ENCODE measurements at places on chromosomes 2 and 18.

DNA sequence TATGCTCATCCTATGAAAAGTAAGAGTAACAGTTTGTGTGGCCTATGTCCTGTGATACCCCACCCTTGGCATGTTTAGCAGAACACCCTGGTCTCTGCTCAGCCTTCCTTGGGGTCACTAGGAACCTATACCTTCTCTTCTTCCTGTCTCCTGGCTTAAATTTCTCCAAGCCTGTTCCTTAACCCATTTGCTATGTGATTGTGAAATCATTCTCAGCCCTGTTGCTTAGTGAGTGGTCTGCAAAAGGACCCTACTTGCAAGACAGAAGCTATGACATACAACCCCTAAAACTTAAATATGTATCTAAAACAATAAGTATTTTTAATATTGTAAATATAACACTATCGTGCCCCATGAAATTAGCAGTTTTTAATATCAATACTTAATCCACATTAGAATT, 524.7 kb downstream of the PARD3B start:
- H3K27me3 ChIP-seq, result no peaks in the 10 kb centered on the region
- H3K27ac ChIP-seq, result no peak overlapping the region
- no peak overlapping the region for H3K4me3 ChIP-seq
- no peaks in the 10 kb centered on the region for H3K4me1 ChIP-seq

- peak; percentile 61 for DNase-seq
- peak overlapping the region; percentile 52 for H3K27ac ChIP-seq
- peak overlapping the region; percentile 53 for H3K4me3 ChIP-seq
- no peaks in the 10 kb centered on the region for H3K36me3 ChIP-seq
- H3K4me1 ChIP-seq, result peaks cover 8% of the 10 kb centered on the region
Observed at GRCh38 chr18:45775241-45775676, 50.2 kb upstream of the SIGLEC15 start.

DNA sequence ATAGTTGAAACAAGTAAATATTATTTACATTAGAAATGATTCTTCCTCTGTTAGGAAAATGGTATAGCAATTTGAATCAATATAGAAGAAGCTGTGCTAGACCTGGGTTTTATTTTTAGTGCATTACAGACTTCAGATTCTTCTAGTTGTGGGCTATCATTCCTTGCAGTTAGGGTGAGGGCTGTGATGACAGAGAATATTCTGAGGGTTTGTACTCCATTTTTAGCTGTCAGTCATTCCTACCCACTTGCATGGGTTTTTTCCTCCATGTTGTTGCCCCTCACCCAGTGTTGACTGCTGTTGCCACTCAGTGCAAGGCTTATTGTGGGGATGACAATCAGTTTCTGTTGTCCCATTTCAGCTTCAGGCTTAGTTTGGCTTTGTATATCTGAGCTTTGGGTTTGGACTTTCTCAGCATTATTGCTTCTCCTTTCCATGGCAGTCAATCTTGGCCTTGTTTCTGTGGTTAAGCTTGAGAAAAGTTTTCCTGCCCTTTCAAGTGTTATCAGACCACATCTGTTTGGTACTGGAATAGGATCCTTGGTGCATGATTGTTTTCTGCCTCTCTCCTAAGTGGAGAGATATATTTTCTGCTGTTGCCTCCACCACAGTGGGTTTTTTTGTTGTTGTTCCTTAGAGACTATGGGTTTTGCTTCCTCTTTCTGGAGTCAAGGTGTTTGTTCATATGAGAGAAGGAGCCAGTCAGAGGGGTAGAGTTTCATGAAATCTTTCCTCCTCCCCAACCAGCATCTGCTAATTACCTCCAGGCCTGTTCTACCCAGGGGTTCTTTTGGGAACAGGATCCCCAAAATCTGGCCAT, 312.7 kb upstream of the CWC22 start:
- DNase-seq, result no peak
- no peaks in the 10 kb centered on the region for H3K4me1 ChIP-seq
- H3K27ac ChIP-seq, result no peak overlapping the region
- no peak overlapping the region for H3K4me3 ChIP-seq

GRCh38 chr2:62939735-62940491, 110.7 kb upstream of the OTX1 start:
- no peaks in the 10 kb centered on the region for H3K27me3 ChIP-seq
- no peaks in the 10 kb centered on the region for H3K36me3 ChIP-seq
- no peak overlapping the region for H3K27ac ChIP-seq
- no peaks in the 10 kb centered on the region for H3K4me1 ChIP-seq
- DNase-seq, result no peak

DNA sequence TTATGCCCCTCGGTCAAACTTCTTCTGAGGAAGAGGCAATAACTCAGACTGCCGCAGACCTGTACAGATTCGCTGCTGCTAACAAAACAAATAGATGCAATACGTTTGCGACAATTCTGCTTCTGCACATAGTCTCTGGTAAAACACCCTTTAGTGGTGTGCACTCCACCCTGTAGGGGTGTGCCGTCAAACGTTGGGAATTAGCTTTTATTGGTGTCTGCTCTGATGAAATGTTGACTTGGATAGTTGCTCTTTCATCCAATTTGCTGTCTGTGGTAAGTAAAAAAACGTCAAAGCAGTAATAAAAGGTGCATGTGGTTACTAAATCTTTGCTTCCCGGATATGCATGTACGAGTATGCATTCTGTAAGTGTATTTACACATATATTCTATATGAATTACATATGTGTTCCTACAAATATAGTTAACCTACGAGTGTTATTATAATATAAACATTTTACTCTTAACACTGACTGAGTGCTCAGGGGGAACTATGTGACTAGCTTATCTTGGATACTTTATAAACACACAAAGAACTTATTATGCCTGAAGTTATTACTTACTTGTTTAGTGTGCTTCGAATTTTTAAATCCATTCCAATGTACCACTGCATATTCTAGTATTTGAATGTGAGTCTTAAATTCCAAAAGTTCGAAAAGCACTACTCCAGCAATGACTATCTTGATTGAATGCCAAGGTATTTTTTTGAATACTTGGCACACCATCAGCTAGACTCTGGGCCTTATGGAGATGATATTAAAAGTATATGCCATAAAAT, 610.2 kb downstream of the ZEB2 start:
- no peaks in the 10 kb centered on the region for H3K36me3 ChIP-seq
- no peak overlapping the region for H3K4me3 ChIP-seq
- H3K27ac ChIP-seq, result peak overlapping the region; percentile 29
- DNase-seq, result peak; percentile 22

- DNase-seq, result no peak
- no peak overlapping the region for H3K27ac ChIP-seq
- H3K4me1 ChIP-seq, result no peaks in the 10 kb centered on the region
- no peaks in the 10 kb centered on the region for H3K36me3 ChIP-seq
Observed at GRCh38 chr2:36731941-36732672, 35.6 kb downstream of the VIT start.

DNA sequence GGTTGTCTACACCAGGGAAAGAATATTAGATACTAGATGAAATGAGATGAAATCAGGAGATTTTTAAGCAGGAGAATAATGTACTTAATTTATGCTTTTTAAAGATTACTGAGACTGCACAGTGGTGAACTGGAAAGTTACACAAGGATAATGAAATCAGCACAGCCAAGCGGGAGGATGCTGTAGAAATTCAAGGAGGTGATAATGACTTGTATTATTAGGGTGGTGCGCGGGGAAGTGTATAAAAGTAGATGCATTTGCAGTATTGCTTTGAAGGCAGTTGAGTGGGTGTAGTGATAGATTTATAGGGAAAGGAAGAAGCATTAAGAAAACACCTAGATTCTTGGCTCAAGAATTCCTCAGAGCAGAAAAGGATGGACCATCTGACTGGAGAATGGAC, 359.5 kb upstream of the SPHKAP start:
- no peak overlapping the region for H3K27ac ChIP-seq
- H3K4me3 ChIP-seq, result no peak overlapping the region

DNA sequence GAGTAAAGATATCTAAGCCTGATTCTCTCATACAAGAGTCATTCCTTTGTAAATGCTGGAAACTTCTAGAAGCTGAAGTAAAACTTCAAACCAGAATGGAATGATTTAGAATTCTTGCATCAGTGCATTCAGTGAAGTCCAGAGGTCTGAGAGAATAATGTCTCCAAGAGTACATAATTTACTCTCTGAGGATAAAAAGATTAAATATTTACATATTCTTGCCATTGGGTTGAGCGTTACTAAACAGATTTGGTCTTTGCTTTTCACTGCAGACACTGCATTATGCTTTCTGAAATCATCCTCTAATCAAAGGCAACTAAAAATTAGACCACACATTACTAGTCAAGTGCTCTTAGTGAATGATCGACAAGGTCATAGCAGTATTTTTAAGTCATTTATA, 26.5 kb upstream of the KANSL1L start:
- no peak overlapping the region for H3K4me3 ChIP-seq
- H3K27me3 ChIP-seq, result peaks cover 18% of the 10 kb centered on the region
- no peak overlapping the region for H3K27ac ChIP-seq
- no peaks in the 10 kb centered on the region for H3K36me3 ChIP-seq

DNA sequence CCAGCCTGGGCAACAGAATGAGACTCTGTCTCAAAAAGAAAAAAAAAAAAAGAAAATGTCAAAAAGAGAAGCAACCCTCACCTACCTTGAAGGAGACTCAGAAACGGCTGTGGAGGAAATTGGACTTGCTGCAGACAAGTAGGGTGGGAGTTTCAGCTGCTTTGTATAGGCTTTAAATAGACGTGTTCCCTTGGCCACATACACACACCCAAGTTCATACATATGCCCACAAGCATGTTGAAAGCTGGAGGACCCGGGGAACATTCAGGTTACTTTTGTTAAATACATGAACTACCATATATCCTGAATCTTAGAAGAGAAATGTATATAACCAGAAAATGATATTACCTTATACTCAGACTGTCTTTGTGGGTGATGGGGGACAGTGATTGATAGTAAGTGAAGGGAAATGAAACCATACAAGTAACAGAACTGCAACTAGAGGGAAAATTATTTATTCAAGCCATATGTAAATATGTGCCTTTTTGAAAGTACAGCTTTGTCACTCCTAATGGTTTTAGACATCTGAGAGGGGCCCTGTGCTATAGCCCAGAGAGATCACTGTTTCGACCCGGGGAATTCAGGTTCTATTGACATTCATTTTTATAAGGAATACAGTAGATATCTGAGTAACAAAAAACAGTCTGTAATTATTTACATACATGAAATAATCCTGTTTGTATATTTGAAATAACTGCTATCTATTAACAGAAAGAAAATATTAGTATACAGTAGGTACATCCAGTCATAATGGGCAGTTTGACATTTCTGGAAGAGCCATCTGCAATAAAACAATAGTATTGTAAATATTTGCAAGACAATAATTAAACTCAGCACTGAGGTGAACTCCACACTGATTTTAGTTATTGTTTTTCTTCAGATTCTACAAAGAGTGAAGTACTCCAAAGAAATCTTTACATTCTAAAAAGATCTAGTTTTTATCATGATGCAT, 48.0 kb upstream of the TGIF1 start:
- no peak overlapping the region for H3K27ac ChIP-seq
- DNase-seq, result no peak
- H3K4me3 ChIP-seq, result no peak overlapping the region
- H3K36me3 ChIP-seq, result no peaks in the 10 kb centered on the region
- H3K4me1 ChIP-seq, result no peaks in the 10 kb centered on the region

DNA sequence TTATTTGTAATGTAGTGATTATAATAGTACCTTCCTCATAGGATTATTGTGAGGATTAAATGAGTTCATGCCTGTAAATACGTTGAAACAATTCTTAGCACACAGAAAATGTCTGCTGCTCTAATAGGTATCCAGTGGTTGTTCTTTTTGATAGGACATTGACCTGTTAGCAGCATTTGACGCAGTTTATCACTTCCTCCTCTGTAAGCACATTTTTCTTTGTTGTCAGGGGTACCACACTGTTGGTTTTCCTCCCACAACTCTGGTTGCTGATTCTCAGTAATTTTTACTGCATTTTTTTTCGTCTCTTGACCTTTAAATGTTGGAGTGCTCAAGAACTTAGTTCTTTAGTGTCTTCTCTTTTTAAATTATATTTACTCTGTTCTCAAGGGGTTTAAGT, 15.4 kb downstream of the PPM1B start:
- H3K27me3 ChIP-seq, result no peaks in the 10 kb centered on the region
- peaks cover 47% of the 10 kb centered on the region for H3K4me1 ChIP-seq
- no peak overlapping the region for H3K27ac ChIP-seq
- H3K36me3 ChIP-seq, result no peaks in the 10 kb centered on the region
- H3K4me3 ChIP-seq, result no peak overlapping the region
- no peak for DNase-seq

GRCh38 chr2:32135409-32135808, 30.3 kb upstream of the SLC30A6 start:
- no peak overlapping the region for H3K4me3 ChIP-seq
- H3K4me1 ChIP-seq, result no peaks in the 10 kb centered on the region
- H3K27ac ChIP-seq, result no peak overlapping the region
- no peaks in the 10 kb centered on the region for H3K27me3 ChIP-seq

DNA sequence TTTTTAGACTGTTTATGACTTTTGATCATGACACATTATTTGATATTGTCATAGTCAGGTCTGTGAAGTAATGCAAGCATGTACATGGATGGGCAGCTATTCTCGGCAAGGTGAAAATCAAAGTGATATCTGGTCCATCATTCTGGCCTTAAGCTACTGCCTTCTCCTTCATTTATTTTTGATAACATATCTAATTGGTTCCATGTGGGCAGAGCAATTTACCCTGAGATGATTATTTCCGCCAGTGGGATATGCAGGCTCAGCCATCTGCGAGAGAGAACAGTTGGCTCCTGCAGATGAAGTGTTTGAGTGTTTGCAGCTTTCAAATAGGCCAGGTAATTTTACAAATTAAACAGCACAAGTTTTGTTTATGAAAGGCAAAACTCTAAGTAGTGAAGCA, 116.4 kb downstream of the LYPD6 start:
- DNase-seq, result no peak
- no peak overlapping the region for H3K4me3 ChIP-seq
- H3K27ac ChIP-seq, result no peak overlapping the region

DNA sequence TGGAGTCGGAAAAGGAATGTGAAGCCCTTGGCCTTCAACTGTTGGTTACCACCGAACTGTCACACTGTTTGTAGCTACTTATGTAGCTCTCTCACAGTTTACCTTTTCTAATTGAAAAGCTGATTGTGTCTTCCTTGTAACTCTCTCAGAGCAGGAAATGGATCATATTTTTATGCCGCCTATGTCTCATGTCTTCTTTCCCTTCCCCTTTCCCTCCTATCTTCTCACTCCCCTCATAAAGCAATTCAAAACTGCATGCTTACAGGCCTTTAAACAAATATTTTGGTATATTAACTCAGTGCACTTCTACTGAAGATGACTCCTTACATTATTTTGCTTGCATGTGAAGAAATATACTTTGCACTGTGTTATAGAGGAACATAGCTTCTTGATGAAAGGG, 6.0 kb downstream of the SLC39A10 start:
- DNase-seq, result no peak
- H3K4me3 ChIP-seq, result no peak overlapping the region
- no peaks in the 10 kb centered on the region for H3K36me3 ChIP-seq
- peak overlapping the region; percentile 47 for H3K27ac ChIP-seq

GRCh38 chr18:35524226-35524625, 26.5 kb upstream of the INO80C start:
- no peaks in the 10 kb centered on the region for H3K36me3 ChIP-seq
- no peak for DNase-seq
- no peaks in the 10 kb centered on the region for H3K27me3 ChIP-seq

DNA sequence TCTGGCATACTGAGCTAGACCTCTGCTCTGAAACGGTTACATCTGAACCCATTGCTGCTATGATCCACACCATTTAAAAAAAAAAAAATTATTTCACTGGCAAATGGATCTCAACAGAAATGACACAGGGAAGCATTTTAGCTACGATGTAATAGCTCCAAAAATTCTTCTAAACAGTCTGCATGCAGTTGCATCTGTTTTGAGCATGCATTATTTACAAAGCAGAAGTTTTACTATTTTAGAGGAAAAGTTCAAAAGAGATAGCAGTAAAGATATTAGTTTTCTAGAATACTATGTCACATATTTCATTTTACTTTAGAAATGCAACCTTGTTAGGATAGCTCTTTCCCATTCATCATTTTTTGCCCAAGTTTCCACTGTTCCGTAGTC, 265.7 kb downstream of the MEIS1 start:
- no peak overlapping the region for H3K4me3 ChIP-seq
- no peaks in the 10 kb centered on the region for H3K27me3 ChIP-seq

Data from transverse colon (tissue), 4 donors.